Fibroblast of skin of abdomen (primary cell): ENCODE measurements at places on chromosomes 2 and 18.

DNA sequence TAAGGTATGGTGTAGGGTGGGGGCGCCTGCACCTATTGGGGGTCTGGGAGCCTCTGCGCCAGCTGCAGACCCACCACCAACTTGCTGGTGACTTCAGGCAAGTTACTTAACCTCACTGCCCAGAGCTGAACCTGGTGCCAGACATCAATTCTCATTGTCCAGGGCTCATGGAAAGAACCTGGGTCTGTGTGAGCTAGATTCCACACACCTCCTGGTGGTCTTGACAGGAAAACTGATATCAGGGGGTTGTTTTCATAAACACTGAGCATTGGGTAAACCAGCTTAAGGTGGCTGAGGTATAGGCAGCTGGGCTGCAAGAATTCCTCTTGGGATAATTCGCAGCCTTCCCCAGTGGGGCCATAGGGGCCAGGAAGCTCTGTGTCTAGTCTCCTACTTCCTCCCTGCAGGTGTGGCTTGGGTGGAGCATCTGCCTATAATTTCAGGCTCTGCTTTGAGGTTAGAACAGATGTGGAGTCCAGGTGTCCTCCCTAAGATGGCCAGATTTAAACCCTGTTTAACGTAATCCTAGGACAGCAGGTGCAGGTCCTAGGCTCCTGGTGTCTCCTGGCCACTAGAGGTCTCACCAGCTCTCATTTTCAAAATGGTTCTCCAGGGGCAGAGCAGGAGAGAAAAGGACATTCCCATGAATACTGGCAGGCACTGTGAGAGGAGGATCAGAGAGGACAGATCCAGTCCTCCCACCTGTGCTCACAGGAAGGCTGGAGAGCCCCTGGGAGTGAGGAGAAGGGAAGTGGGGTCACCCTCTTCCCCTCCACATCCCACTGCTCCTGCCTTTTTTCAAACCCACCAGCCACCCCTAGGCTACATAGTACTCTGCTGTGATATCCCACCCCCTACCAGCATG is 100.4 kb upstream of the SMAD2 start:
- peak; percentile 43 for DNase-seq

DNA sequence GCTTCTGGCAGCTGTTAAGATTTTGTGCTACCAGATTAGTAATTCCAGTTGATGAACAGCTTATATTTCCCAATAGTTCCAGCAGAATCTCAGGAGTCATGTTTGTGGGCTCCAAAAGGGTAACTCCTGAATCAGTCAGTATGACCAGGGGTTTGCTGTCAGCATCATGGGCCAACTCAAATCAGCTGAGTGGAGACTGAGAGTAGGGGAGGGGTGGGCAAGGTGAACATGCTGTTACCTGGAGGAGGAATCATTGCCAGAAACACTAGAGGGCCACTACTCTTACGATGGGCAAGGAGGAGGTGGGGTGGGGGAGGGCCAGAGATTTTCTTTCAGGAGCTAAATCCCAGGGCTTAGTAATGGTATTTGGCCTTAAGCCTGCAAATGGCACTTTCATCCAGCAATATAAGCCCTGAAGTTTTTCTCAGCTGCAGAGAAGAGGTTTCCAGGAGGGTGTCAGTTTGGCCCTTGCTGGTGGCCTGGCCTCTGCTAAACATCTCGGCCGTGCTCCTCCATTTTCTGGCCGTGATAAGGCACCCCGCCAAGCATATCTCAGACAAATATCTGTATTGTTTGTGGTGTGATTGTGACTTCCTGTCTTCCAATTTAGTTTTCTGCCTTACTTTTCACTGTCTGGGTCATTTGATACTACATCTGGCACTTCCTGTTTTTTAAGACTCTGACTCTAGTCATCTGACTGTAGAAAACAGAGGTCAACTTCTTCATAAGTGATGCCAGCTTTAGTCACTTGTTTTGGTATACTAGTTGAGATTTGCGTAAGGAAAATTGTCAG is 120.5 kb upstream of the CXCR4 start:
- no peak for DNase-seq

GRCh38 chr2:171762879-171763573 is 75.8 kb downstream of the DYNC1I2 start:
- peak; percentile 49 for DNase-seq

DNA sequence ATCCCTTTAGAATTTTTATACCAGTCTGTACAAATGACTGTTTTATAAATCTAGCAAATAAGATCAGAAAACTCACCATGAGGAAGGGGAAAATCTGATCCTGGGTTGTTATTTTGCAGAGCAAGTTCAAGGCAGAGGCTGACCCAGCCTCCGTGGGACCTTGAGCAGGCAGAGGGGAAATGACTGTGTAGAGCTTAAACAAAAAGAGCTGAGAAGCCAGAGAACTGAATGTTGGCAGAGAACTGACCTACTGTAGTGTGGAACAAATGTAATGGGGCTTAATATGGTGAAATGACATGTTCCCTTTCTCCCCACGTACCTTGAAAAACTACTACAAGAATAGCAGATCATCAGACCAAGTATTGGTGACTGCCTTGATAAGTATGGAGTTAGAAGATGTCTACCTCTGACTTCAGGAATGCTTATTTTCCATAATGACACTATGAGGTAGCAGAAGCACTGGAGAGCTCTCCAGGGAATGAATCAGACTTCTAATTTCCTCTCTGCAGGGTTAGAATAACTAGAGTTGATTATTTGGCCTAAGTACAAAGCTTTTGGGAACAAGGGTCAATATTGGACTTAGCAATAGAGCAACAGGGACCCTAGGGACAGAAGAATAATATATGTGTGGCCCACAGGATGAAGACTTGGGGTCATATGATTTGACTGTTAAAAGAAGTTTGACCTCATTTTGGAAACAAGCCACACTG is 304.4 kb downstream of the CCDC178 start:
- no peak for DNase-seq

GRCh38 chr2:104091894-104092293 is 762.0 kb upstream of the POU3F3 start:
- no peak for DNase-seq

DNA sequence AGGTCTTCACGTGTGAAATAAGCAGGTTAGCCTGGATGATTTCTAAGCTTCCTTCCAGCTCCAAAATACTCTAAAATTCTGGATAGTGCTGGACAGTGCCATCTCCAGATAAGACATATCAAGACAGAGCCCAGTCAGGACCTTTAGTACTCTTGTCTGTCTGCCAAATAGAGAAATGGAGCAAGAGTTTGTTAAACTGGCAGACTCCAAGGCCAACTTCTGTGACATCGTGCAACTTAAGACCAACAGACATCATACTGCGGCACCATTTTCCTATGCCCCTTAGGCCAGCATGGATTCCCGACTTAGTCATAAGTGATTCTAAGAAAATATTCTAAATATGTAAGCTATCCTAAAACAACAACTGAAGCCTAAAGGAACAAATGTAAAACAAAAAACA is 118.6 kb downstream of the RBMS1 start:
- DNase-seq = peak; percentile 47

DNA sequence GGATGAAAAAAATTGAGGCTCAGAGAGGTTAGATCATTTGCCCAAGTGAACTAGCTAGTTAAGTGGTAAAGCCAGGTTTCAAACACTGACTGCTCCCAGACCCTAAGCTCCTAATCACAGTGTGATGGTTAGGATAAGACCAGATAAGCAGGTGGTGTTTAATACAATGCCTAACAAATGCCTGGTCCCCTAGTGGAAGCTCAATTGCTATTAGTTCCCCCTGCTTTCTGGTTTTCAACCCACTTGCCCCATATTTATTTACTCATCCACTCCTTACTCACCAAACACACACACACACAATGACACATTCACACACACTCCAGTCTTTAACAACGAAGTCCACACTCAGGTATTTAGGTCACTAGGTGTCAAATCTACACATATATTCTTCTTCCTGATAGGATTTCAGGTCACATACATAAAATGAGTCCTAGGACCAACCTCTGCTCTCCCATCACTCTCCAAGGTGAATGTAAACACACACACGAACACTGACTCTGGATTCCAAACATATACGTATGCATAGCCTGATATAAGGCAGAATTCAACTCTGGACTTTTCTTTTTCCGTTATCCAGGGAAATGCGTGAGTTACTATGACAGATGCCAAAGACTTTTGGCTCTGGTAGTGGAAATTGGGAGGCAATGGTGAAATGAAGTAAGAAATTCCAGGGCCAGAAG is 73.6 kb upstream of the TSPYL6 start:
- DNase-seq = no peak

DNA sequence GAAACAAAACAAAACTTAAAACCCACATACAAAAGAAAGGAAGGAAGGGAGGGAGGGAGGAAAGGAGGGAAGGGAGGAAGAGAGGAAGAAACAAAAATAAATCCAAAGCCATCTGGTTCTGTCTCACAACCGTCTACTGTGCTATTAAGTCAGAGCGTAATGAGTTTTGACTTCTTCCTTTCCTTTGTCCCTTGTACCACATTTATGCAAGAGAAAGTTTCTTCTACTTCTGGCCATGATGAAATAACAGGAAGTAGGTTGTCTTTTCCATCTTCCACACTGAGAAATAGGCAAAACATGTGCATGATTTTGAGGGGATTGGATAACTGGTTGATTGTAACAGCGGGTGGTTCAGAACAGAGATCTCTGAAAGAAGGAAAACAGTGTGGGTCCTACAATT is 121.4 kb downstream of the CTAGE1 start:
- DNase-seq = no peak

GRCh38 chr2:25671622-25672021 is 1.8 kb downstream of the DTNB start:
- DNase-seq = no peak

GRCh38 chr2:32832821-32833220 is 113.9 kb upstream of the LTBP1 start:
- DNase-seq = peak; percentile 91

DNA sequence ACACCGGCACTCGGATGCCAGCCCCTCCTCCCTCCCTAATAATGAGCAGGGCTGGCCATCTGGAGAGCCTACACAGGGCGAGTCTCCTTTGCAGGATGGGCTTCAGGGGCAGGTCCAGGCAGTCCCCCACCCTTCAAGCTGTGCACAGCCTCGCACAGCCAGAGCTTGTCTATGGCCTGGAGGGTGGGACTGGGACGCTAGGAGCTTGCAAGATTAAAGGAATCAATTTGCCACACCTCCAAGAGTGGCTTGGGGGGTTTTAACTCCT is 43.9 kb upstream of the OTOF start:
- no peak for DNase-seq
